ENCODE measurements at places on chromosomes 11 and 22. TPM values are rescaled to one million over a fixed set of nuclear protein-coding genes. Genes with fewer than 3 reads are reported as not detected.

- DNase-seq = peak; percentile 20
These were observed 79.8 kb downstream of the C11orf58 start for GRCh38 chr11:16818284-16818683.

GRCh38 chr22:32994898-32995297, 63.3 kb downstream of the SYN3 start:
- DNase-seq = no peak

DNA sequence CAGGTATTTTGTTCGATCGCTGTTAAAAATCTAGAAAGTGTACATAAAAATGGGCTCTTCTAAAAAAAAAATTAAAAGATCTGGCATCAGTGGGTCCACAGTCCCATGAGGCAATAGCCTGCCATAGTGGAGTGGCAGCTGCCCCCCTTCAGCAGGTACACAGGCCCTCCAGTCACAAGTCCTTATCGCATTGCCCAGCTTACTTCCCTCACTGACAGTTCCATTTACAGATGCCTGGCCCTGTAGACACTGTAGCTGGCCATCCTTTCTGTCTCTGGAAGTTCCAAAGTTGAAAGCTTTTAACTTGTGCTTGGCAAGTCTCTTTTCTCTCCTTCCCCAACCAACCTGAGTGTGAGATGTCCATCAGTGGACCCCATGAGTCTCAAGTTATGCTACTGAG, 11.4 kb downstream of the ZNRF3 start:
- no peak for DNase-seq

- peak; percentile 29 for DNase-seq
These were observed 16.9 kb downstream of the SMIM38 start for GRCh38 chr11:69172674-69173073.

- DNase-seq = no peak
These were observed 21.5 kb downstream of the PLEKHB1 start for GRCh38 chr11:73667891-73668290.

- DNase-seq = no peak
These were observed 23.0 kb downstream of the CDON start for GRCh38 chr11:126039485-126040271.

GRCh38 chr11:13228572-13228971, 49.0 kb upstream of the BMAL1 start:
- DNase-seq = no peak

RFPL2 gene
- not detected for total RNA-seq

- DNase-seq = no peak
These were observed 6.5 kb downstream of the APOBEC3A start for GRCh38 chr22:38963872-38964271.

DNA sequence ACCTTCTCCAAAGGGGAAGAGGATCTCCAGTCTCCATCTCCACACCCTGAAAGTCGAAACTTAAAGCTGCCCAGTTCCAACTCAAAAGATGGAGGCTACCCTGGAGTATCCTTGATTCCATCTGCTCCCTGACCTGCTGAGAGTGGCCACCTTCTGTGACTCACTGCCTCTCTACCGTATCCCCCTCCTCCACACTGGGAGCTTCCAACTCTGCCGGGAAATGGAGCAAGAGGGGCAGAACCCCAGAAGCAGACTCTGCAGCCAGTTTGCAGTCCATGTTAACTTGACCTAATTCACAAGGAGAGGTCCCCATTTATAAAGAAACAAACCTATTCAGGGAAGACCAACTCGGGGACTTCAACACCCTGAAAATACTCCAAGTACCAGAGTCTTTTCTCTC, 22.0 kb upstream of the IRAG1 start:
- no peak for DNase-seq

KCNJ4 gene
- not detected for total RNA-seq

DNA sequence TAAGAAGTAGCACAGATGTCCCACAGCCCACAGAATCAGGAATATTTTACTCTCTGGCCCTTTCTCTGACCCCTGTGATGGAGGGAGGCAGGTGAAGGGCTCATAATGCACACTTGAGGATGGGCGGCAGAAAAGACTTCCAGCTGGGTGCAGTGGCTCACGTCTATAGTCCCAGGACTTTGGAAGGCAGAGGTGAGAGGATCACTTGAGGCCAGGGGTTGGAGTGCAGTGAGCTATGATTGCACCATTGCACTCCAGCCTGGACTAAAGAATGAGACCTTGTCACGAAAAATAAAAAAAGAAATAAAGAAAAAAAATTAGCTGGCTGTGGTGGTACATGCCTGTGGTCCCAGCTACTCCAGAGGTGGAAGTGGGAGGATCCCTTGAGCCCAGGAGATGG, 13.5 kb upstream of the CRYBB3 start:
- DNase-seq = no peak

ANGPTL5 gene
- total RNA-seq = not detected

ART1 gene
- not detected for total RNA-seq

GRCh38 chr11:46051102-46051501, 70.2 kb downstream of the PHF21A start:
- DNase-seq = no peak

DNA sequence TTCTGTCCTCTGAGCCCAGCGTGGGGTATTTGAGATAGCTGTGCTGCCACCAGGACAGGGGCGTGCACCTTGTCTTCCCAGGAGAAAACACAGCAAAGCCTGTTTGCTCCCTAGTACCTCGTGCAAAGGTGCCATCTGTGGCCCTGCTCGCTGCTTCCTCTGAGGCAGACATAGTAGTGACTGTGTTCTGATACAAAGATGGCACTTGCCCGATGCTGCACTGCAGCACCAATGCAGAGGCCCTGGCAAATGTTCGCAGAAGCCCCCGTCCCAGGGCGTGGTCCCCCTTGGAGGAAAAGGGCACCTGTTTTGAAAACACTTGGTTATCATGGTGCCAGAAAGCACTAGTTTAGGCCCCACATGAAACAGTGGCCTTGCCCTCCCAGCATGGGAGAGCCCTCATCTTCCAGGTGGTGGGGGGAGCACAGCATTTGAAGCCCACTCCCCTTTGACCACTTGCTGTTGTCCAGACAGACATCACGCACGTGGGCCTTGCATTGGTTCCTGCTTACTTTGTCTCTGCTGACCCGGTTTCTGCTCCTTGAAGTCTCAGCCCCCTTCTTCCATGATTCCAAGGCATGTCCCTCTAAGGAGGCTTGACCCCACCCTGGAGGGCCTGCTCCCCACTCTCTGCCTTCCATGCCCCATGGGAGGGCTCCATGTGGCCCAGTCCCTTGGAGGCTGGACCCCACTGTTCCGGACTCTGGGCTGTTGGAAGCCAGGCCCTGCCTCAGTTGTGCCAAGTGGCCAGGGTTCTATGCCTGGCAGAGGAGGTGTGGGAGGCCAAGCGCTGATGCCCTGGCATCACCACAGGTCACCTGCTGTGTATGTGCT, 109.4 kb downstream of the KCNQ1OT1 start:
- DNase-seq = no peak

GRCh38 chr22:35400501-35400790, 506 bp downstream of the MCM5 start:
- peak; percentile 21 for DNase-seq

SCN4B gene
- total RNA-seq = 0.09 TPM

CCS gene
- total RNA-seq = 27.2 TPM

GRCh38 chr11:65032216-65032615, 5.0 kb downstream of the SNX15 start:
- no peak for DNase-seq

HMOX1 gene
- 114 TPM for total RNA-seq

DNA sequence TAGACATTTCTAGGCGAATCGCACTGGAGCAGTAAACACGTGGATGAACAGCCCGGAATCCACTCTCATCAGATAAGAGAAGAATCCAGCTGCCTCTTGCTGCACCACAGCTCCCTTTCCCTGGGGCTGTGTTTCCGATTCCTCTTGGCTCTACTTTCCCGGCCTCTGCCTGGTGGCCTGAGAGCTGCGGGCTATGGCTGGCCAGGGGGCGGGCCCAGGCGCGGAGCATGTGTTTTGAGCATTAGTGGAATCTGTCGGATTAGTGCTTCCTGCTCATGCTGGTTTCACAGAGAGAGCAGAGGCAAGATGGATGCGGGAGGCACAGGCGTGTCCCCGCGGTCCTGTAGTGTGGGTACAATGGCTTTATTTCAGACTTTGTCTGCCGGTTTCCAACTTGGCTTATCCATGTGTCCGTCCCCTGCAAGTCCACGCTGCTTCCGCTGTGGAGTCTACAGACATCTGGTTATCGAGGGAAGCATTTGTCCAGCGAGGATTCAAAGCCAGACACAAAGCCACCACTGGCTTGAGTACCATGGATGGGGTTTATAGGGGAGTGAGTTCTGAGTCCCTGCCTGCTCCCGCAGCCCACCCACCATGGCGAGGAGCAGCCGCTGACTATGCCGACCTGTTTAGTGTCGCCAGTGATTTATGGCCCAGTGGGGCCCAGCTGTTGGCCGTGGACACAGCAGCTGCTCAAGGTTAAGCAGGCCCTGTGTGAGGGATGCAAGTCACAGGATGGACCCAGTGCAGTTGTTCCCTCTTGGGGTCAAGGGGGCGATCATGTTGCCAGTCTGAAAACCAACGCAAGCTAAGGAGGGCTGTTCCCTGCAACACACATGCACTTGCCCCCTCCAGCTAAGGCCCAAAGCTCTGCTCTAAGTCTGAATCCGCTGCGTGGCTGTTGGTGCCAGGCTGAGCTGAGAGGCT, 43.3 kb upstream of the EP300 start:
- peak; percentile 71 for DNase-seq

OR56B1 gene
- not detected for total RNA-seq

- no peak for DNase-seq
These were observed 14.0 kb downstream of the KCNQ1OT1 start for GRCh38 chr11:2685566-2686359.

DNA sequence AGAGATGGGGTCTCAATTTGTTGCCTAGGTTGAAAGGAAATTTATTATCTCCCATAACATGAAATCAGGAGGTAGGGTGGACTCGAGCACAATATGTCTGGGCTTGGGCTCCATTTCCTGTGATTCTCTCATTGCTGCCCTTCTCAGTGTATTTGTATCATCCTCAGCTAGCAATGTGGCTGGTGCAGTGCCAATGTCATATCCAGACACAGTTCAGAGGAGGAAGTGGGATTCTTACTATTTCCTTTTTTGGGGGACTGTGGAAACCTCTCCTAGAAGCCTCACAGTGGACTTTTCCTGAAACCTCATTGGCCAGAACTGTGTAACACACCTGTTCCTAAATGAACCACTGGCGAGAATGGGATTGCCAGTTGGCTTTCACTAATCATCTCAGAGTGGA, 21.0 kb upstream of the SWAP70 start:
- DNase-seq = no peak

GRCh38 chr11:3879216-3879966, 23.9 kb downstream of the STIM1 start:
- DNase-seq = no peak

GRCh38 chr11:72209101-72209500, 7.5 kb upstream of the FOLR2 start:
- no peak for DNase-seq

DNA sequence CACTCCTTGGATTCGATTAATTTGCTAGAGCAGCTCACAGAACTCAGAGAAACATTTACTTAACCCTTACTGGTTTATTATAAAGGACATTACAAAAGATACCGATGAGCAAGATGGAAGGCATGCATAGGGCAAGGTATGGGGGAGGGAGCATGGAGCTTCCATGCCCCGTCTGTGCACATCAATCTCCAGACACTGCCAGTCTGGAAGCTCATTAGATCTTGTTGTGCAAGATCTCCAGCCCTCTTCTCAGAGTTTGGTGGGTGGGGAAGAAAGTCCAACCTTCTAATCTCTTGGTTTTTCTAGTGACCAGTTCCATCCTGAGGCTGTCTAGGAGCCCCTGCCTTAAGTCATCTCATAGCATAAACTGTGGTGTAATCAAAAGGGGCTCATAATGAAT, 190.7 kb downstream of the UVRAG start:
- DNase-seq = no peak

PTPRCAP gene
- total RNA-seq = 1.0 TPM

- peak; percentile 38 for DNase-seq
These were observed 2.9 kb downstream of the AMBRA1 start for GRCh38 chr11:46590740-46591605.

- no peak for DNase-seq
These were observed 25.4 kb downstream of the FXYD6 start for GRCh38 chr11:117851106-117851505.

GRCh38 chr11:114479331-114479730, 40.1 kb downstream of the REXO2 start:
- no peak for DNase-seq

- DNase-seq = no peak
These were observed 178.2 kb upstream of the CCDC90B start for GRCh38 chr11:83464160-83464944.
